ENCODE measurements at places on chromosomes 6 and 20.

GRCh38 chr6:29964887-29965562, 22.7 kb downstream of the HLA-A start:
- peak; percentile 49 for DNase-seq

DNA sequence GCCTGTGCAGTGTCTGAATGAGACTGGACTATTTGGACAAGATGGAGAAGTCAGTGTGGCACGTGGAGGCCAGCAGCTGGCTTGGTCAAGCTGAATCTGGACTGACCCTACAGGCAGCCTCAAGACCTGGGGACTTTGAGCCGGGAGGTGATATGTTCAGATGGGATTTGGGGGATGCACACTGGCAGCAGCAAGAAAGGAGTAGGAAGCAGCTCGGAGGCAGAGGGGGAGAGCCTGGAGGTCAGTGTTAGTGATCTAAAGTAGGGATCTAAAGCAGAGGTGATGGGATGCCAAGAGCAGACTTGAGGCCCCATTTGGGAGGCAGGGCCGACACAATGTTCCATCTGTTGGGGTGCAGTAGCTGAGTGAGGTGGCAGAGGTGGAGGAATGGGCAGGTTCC, 2.8 kb downstream of the MAPK13 start:
- DNase-seq, result no peak

GRCh38 chr6:144390886-144391285, 105.8 kb downstream of the UTRN start:
- no peak for DNase-seq

DNA sequence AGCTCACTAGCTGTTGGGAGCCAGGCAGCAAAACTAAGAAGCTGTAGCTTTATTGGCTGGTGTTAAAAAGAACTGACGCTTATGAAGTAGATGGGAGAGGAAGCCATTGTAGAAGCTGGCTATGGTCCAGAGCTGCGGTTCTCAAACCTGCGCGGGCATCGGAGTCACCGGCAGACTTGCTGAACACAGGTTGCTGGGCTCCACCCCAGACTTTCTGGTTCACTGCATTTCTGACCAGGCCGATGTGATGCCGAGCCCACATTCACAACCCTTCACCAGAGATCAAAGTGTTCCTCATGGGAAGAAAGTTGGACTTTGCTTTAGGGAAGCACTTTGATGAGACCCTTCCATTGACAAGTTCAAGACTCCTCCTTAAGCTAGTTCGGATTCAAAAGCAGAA, 231.6 kb downstream of the QKI start:
- DNase-seq, result no peak

- DNase-seq, result no peak
Observed at GRCh38 chr20:58310291-58310782, 822 bp downstream of the RAB22A start.

DNA sequence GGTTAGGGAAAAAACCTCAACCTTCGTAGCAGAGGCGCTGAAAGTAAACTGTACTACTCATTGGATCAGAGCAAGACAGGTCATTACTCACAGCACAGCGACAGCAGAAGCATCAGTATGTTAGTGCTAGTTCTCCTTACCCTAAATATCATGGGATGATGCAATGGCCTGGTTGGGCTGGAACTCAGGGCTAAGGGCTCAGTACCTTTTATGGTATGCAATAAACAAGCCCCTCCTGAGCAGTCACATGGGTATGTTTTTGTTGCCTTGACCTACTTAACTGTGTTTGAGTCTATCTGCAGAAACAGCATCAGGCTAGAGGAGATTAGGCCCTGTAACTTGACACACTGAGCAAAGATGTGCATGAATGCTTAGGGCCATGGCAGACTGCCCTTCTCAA, 369.4 kb upstream of the IMPG1 start:
- no peak for DNase-seq

DNA sequence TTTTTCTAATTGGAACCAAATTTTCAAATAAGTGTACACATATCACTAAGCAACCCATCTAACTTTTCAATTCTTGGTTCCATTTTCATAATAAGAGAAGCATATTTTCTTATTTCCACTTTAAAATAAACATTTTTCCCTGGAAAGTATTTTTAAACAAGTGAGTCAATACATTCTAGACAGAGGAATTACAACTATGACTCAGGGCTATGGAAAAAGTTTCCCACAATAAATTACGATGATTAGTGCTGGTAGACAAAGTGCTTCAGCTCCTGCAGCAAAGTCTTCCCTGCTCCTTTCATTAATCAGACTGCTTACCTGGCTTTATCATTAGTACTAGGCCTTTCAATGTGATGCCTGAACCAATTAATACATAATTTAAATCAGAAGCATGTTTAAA, 322.5 kb downstream of the HACE1 start:
- DNase-seq, result no peak

DNA sequence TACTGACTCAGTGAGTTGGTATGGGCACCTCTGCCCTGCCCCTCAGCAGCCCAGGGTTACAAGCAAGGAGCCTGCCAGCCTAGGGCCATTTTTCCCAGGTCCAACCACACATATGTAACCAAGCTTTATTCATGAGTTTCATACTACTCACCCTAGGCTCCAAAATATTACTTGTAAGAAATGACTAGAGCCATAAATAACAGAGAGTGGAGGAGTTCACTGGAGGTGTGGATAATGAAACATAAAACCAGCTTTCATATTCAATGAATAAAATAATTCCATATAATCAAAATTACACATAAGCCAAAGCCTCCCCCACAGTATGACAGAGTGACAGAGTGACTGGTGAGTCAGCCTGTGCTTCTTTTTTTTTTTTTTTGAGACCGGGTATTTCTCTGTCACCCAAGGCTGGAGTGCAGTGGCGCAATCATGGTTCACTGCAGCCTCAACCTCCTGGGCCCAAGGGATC, 229.8 kb upstream of the SASH1 start:
- no peak for DNase-seq

- no peak for DNase-seq
Observed at GRCh38 chr6:28489366-28490204, 26.0 kb downstream of the GPX6 start.

DNA sequence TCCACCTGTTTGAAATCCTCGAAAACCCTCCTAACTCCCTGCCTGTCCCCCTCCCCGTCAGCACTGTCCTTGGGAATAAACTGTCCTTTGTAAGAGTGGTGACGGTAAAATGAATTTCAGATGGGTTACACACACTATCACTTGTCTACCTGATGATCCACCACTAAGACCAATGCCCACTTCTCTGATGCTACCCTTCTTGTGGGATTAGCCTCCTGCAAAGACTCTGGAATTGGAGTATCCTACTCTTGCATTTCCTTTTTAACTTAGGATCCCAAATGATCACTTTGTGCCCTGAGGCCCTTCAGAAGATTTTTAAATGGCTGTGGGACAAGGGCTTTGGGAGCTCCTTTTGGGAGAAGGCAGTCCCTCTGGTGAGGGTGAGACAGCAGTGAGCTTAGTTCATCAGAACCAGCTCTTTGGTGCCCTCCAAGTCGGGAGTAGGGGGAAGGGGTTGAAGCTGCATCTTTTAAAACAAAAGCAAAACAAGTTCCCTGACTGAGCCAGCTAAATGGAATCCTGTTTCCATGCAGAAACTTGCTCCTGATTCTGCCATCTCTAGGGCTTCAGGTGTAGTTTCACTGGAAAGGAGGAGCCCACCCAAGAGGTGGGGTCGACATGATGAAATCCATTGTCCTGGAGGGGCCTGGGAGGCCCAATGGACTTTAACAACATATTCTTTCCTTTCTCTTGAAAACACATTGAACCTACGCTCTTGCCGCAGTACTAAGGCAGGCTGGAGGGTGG, 86.5 kb downstream of the ASXL1 start:
- DNase-seq, result no peak

GRCh38 chr20:20369250-20370093, 1.6 kb downstream of the INSM1 start:
- no peak for DNase-seq

- no peak for DNase-seq
Observed at GRCh38 chr6:156150391-156150790, 626.8 kb upstream of the ARID1B start.

DNA sequence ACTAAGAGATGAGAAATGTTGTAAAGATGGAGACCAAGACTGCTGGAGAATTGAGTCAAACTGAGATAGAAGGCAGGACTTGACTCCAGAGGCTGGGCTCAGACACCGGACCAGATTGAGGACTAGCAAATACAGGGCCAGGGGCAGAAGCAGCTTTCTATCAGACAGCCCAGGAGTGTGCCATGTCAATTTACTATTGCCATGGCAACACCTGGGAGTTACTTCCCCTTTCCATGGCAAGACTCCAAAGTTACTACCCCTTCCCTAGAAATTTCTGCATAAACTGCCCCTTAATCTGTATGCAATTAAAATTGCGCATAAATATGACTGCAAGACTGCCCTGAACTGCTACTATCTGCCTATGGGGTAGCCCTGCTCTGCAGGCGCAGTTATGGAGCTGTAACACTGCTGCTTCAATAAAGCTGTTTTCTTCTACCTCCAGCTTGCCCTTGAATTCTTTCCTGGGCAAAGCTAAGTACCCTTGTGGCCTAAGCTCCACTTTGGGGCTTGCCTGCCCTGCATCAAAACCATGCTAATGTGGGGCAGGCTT, 90.1 kb upstream of the EDN1 start:
- DNase-seq, result no peak

DNA sequence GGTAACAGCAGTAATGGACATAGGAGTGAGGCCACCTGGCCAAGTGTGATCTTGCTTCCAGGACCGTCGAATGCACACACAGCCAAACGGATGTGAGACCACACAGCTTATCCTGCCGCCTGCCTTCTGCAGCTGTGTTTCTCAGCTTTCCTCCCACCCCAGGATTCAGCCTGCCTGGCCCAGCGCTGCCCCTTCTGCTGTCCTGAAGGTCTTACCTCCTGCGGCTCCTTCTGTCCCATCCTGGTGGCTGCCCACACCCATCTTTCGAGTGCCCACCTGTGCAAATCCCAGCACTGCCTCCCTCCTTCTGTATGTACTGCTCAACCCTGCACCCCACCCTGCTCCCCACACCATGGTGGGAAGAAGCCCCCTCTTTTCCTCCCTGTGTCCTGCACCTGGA, 49.4 kb upstream of the DACT2 start:
- no peak for DNase-seq

GRCh38 chr20:17611540-17612286, 41.8 kb downstream of the DSTN start:
- no peak for DNase-seq

DNA sequence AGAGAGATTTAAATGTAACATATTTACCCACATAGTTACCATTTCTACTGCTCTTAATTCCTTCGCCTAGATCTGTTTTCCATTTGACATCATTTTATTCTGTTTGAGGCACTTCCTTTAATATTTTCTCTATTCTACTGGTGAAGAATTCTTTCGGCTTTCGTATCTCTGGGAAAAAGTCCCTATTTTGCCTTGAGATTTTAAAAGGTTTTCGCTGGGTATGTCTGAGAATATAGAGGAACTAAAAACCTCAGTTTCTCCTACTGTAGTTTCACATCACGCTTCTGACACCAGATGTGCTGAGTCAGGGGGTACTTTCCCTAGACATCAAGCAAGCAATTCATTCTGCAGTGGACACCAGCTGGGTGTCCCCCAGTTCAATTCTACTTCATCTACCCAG, 61.7 kb downstream of the E2F3 start:
- no peak for DNase-seq

DNA sequence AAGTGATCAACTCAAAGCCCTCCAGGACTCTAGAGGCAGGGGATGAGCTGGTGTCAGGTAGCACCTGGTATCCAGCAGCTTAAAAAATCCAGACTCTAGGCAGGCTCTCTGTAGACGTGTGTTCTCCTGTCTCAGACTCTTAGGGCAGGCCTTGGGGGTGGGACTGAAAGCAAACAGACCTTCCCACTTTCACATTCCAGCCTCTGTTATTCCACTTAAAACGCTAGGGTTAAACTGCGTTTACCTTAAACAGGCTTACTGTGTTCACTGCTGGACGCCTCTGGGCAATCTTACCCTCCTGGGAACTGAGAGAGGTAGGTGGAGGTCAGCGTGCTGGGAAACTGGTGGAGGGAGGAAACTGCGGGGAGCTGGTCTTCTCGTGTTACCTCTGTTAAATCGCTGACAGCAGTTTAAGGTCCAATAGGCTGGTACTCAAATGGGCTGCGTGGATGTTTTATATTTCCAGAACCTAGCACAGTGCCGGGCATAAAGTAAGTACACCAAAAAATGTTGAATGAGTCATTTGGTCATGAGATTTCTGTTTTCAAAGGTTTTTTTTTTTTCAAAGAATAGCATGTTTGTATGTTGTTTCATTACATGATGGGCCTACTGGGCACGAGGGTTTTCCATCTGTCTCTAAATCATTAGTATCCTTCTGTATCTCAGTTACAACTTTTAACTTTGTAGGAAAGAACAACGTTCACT, at the start of gene GCNT2:
TSS of gene GCNT2 (plus strand) at position 248 of the 705 bp plus-strand sequence. CDS start 7,561 bp downstream, outside the sequence.
- DNase-seq, result no peak

GRCh38 chr20:53208110-53208832, 236.1 kb downstream of the TSHZ2 start:
- no peak for DNase-seq

DNA sequence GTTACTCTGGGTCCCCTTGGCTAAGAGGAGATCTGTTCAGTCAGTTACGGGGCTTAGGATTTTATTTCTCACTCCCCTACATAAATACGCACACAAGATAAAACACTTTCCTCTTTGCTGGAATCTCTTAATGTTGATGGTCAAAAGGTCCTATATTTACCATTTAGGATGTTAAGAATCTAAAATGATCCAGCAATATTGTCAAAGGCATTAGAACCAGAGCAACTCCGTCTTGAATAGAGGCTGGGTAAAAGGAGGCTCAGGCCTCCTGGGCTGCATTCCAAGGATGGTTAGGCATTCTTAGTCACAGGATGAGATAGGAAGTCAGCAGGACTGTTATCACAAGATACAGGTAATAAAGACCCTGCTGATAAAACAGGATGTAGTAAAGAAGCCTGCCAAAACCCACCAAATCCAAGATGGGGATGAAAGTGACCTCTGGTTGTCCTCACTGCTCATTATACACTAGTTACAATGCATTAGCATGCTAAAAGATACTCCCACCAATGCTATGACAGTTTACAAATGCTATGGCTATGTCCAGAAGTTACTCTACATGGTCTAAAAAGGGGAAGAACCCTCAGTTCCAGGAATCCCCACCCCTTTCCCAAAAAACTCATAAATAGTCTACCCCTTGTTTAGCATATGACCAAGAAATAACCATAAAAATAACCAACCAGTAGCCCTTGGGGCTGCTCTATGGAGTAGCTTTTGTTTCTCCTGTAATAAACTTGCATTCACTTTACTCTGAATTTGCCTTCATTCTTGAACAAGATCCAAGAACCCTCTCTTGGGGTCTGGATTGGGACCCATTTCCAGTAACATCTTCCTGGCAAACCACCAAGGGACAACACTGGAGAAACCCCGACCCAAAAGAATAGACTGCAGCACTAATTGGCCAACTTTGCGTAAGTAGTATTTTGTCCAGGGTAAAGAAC, 107.5 kb downstream of the DTNBP1 start:
- DNase-seq, result no peak

- no peak for DNase-seq
Observed at GRCh38 chr20:61942526-61942925, 123.2 kb downstream of the TAF4 start.

- DNase-seq, result no peak
Observed at GRCh38 chr6:12436224-12436623, 146.1 kb downstream of the EDN1 start.

GRCh38 chr6:42038811-42039408, 11.4 kb upstream of the TAF8 start:
- DNase-seq, result no peak

- DNase-seq, result no peak
Observed at GRCh38 chr6:96865055-96865405, 27.8 kb upstream of the GPR63 start.

Measured in NCI-H446 treated with DMSO at 0.1 percent for 48 hours (cell line).